ENCODE measurements at places on chromosomes 7 and 10.
A peak's percentile ranks its signal among the peaks of the same experiment; 100 is the strongest.

DNA sequence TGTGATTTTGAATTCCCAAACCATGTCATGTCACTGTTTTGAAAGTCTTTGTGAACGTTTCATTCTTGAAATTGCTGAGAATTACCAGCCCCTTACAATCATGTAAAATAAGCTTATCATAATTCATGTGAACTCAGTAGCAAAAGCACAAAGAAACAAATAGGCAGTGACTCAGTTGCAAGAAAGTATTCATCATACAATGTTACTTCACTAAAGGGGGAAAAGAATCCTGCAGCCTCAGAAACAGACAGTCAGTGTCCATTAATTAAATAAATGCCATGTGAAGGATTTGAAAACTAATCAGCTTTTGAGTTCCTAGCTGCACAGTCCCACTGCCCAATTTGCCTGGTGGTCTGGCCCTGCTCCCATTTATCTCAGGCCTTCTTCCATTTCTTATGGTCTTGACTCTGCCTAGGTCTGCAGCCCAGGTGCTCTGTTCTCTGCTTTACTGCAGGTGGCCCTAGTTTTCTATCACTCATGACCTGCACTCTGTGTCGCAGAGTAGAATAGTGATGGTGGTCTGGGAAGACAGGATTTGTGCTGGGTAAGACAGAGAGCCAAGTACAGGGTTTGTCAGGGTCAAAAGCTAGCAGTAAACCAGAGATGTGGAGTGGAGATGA lies 99.7 kb downstream of the PLCE1 start:
- no peak for DNase-seq

- DNase-seq, result no peak
These were observed 18.6 kb downstream of the PAPSS2 start for GRCh38 chr10:87678302-87678701.

DNA sequence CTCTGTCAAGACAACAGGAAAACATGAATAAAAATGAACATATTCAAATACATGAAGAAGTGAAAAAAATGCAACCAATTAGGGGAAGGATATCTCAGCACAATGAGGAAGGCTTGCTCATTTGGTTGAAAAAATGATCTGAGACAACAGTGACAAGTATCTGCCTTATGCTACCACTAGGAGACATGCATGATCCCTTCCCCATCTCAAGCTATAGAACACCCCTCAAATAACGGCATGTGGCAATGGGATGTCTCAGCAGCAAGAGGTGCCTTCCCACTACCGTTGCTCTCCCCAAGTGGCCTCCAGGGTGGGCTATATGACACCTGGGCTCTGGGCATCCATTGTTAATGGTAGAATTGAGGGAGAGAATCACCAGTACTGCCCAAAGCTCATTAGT lies 98.1 kb upstream of the RSU1 start:
- no peak for DNase-seq

GRCh38 chr10:23530079-23530478 lies 91.2 kb downstream of the OTUD1 start:
- DNase-seq, result no peak

DNA sequence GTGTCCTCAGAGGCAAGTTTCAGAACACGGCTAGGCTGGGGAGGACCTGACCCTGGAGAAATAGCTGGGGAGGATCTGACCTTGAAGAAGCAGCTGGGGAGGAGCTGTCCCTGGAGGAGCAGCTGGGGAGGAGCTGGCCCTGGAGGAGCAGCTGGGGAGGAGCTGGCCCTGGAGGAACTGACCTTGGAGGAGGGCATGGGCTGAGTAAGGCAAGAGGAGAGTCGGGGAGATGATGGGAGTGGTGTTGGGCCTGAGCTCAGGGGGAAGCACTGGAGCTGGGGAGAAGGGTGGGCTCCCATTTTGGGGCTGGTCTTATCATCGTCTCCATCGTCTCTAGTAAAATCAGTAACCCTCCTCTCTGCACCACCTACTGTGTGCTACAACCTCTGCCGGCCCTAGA lies 179.8 kb upstream of the SHH start:
- no peak for DNase-seq

- DNase-seq, result no peak
These were observed 104.5 kb downstream of the RAB11FIP2 start for GRCh38 chr10:117942226-117942625.

DNA sequence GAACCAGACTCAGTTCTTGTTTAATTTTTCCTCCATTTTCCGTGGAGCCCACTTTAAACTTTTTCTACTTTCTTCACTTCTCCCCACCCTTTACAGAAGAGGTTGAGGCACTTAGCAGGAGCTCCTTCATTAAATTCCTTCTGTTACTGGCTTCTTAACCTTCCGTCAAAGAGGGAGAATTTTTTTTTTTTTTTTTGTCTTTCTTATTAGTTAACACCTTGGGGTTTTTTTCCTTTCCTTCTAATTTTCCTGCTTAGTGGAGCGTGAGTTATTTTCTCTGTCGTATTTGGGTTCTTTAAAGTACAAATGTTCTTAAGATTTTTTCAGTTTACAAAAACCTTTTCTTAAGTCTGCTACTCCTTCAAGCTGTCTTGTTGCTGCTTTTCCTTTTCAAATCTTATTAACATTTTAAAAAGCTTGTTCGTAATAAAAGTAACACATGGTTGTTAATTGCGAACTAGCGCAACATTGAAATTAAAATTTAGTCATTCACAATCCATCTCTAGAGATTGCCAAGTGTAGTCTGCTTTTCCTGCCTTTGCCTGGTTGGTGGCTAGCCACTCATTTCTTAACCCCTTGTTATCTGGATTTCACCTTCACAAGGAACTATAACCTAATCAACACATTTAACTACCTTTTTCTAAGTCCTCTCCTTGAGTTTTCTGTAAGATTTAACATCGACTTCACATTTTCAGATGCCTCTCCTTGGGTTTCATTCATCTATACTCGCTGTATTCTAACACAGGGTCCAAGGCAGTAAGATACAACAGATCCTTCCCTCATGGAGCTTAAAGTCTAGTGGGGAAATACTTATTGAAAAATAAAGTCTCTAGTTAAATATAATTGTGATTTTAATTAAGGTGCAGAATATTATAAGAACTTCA lies 2.0 kb downstream of the BMPR1A start:
- DNase-seq, result no peak

- no peak for DNase-seq
These were observed 230.4 kb downstream of the TNS3 start for GRCh38 chr7:47351233-47352154.

- DNase-seq, result no peak
These were observed 92.5 kb downstream of the SH3PXD2A start for GRCh38 chr10:103762916-103763315.

GRCh38 chr10:46267132-46267985 lies 19.4 kb upstream of the ANTXRL start:
- no peak for DNase-seq

DNA sequence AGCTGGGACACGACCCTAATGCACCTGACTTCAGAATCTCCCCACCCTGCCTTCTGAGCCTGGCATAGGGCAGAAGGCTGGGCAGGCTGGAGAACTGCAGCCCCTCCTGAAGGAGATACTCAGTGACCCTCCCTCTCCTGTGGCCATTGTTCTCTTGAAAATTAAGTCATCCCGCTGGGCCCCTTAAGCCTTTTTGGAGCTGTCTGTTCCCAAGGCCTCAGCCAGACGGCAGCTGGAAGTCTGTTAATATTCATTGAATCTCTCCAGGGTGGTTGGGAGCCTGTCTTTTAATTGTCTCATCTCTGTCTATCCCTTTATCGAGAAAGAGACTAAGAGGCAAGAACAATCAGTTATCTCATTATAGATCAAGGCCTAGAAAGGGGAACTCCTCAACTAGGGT lies 118.1 kb upstream of the PCBD1 start:
- DNase-seq, result no peak

DNA sequence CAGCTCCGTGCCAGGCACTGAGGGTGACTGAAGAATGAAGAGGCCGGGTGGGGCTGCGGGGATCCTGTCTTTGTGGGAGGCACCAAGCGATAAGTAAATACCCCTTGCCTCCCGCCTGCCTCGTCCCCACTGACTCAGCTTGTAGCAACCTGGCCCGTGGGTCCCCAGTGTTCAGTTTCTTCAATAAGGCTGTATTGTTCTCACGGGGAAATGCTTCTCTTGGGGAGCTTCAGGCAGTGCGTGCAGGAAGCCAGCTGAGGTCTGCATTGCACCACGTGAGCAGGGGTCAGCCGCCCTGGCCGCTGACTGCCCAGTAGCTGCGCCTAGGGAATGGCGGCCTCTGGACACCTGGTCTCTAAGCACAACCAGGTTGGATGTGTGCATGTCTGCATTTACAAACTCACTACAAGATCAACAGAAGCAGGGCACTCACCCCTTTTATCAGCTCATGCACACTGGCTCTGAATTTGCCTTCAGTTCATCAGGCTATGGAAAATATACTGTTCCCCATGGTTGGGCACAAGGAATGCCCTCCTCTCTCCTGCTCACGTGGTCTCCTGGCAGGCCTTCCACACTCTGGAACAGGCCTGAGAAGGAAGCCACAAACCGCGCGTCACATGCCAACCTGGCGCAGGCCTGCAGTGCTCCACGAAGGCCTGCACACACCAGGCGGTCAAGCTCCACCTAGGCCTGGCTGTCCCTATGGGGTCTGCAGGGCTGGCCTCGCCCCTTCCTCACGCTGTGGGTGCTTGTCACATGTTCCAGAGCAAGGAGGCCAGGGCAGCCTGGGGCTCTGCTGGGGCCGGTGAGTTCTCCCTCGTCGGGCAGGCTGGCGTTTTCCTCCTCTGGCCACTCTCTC lies 135.7 kb upstream of the RNF32 start:
- DNase-seq, result no peak

DNA sequence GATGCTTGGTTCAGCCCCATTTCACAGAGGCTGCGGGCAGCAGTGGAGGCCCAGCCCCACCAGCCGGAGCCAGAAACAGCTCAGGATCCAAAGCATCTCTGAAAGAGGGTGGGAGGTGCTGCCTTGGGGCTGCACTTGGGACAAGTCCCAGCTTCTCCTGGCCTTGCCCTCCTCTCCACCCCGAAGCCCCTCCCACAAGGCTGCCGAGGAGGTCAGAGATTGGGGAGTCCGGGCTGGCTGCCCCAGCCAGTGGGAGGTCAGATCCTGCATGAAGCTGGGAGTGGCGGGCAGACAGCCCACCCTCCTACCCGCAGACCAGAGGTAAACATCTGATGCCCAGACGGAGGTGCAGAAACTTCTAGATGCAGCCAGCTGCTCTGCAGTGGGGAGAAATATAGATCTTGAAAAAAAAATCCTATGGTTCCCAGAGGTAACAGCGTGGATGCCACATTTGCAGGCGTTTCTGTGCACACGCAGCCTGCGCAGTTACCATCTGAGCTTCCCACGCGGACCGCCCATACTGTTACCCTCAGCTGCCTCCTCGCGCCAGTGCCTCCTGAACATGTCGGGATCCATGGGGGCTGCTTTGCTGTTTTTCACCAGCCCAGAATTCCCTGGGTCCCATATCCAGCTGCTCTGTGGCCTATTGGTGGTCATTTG lies 36.9 kb upstream of the GNA12 start:
- peak; percentile 36 for DNase-seq

DNA sequence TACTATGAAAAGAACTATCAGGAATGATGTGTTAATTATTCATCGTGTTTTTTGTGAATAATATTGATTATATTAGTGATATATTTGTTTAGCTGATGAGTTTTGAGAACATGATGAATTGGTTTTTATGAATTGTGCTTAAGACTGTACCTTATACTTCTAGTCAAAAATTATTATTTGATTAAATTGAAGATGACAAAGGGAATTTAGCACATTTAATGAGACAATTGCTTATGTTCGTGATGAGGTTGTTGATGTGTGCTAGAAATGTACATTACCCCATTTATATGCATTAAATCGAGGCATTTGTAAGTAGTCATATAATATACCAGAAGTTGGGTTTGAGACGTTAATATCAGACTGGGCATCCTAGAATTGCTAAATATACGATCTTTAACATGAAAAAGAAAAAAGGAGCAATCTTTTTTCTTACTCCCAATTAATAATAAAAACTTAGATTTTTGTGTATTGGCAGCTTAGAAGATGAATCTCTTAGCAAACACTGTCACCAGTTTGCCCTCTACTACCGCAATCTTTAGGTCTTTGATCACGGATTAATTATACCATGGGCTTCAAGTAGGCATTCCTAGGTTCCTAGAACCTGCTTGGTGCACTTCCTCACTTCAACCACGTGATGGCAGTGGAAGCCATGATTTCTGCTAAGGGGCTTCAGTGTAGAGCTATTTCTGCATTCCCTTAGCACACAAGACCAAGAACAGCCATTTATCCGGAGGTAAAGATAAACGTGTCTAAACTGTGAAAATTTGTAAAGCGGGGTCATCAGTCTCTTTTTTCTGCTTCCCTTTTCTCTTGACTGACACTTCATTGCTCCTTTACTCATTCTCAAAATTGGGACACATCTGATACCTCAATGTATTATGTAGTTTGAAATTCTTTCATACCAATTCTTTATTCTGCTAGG lies 1.6 kb downstream of the KLHDC10 start:
- DNase-seq, result peak; percentile 93

- no peak for DNase-seq
These were observed 184.7 kb downstream of the DGKB start for GRCh38 chr7:14717816-14718215.

GRCh38 chr7:97200018-97200417 lies 82.5 kb downstream of the SDHAF3 start:
- no peak for DNase-seq

DNA sequence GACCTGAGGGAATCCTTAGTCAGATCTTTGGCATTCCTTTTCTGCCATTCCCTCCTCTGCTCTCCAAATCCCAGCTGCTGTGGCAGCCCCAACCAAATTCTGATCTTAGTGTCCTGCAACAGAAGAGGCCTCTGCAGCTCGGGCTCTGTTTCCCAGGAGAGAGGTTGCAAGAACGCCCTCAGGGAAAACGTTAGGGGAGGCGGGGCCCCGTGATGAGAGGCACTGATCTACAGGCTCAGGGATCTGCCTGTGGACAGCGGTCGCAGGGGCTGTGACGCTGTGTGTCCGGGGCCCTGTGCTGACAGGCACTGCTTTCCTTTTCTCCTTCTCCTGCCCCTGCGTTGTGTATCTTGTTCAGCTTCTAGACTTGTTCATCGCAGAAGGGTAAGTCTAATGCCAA lies 57.3 kb upstream of the DPYSL4 start:
- DNase-seq, result no peak

DNA sequence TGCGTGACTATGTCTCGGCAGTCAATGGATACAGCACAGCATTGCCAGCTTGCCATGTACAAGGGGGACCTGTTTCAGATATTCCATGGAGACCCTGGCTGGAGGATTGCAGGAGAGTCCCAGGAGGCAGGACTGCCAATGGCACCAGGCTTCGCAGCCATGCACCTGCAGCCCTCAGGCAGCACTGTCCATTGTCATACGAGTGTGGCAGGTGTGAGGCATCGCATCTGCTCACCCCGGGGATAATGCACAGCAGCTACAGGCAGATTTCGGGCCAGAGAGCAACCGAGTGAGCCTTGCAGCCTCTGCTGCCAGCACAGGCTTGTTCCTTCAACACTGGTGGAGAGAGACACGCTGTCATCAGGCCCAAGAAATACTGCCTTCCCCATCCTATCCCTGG lies 415.1 kb downstream of the PAXIP1 start:
- DNase-seq, result no peak

DNA sequence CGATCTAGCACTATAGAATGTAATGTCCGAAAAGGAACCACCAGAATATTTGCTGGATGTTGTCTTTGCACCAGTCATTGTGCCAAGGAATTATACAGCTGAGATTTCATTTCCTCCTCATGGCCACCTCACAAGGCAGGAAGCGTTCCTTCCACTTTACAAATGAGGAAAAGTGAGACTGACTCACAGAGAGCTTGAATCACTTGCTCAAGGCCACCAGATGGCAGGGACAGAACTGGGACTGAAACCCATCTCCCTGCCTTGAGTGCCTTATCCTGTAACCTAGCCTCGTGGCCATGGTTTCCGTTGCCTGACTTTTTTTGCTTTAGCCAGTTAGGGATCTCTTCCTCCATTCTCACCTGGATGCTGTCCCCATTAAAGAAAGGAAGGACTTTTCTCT lies 44.7 kb upstream of the PDZD8 start:
- no peak for DNase-seq
